ENCODE measurements at places on chromosomes 6 and 20.

GRCh38 chr6:36052097-36052496, 24.5 kb downstream of the MAPK14 start:
- no peak for DNase-seq

DNA sequence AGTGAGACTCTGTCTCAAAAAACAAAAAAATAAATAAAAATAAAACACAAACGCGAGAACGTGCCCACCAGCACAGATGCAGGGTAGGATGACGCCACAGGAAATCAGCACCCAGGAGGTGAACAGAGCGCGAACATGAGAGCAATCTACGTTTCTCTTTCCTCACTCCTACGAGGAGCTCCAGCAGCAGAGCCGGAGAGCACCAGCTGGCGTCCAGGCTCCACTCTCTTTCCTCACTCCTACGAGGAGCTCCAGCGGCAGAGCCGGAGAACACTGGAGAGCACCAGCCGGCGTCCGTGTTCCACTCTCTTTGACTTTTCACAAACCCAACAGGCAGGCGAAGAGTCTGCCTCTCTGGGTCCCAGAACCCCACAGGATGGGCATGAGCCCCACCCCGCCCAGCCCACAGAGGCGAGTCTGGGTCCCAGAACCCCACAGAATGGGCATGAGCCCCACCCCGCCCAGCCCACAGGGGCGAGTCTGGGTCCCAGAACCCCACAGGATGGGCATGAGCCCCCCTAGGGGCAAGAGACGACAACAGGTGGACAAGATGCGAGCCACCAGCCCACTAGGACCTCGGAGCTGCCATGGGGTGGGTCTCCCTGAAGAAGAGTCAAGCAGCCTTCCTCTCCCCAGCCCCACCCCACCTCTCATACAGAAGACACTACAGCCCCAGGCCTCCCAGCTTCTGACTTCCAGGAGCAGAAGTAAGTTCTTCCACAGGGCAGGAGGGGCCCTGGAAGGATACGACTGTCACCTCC, 20.2 kb downstream of the ZBTB46 start:
- no peak for DNase-seq

DNA sequence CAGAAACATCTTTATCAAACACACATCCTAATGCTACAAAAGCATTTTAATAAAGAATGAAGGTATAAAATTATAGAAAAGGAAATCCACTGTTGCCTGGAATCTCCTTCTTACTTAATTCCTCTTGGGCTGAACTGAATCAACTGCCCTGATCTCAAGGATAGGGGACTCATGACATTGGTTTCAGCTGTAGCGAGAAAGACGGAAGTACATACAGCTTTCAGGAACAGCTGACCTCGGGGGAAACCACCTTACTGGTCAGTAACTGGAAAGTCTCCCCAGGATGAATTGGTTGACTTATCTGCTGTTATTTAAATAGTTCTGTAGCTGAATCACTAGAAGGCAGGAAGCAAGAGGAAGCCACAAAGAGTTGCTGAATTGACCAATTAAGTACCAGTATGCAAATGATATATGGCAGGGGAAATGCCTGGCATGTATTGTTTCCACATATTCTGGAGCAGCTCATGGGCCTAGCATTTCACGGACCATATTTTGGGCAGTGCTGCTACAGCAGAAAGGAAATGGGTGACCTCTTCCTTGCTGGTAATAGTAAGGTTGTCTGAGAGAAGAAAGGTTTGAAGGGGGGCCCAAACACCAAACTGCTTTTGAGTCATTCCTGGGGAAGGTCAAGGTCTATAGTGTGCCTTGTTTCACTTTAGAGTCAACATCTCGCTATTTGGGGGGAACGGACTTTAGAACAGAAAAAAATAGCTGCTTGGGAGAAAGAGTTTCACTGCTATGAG, 43.7 kb upstream of the MAP7 start:
- DNase-seq, result no peak

DNA sequence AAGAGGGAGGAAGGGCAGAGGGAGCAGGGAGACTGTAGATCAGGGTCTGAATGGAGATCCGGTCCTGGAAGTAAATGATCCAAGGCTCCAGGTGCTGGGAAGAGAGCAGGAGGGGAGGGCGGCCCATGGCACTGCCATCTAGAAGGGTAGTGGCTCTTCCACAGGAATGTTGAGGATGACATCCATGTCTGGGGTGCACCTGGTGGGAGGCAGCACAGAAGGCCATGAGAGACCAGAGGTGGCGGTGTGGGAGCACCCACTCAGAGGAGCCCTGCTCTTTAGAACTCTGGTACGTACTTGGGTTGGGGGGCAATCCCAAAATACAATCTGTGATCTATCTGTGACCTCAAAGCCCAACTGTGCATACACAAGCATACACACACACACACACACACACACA, 13.5 kb downstream of the DEFB132 start:
- DNase-seq, result no peak
